Left colon (tissue), 2 donors: ENCODE measurements at places on chromosomes 6 and 20. TPM values are rescaled to one million over a fixed set of nuclear protein-coding genes. Genes with fewer than 3 reads are reported as not detected.

DNA sequence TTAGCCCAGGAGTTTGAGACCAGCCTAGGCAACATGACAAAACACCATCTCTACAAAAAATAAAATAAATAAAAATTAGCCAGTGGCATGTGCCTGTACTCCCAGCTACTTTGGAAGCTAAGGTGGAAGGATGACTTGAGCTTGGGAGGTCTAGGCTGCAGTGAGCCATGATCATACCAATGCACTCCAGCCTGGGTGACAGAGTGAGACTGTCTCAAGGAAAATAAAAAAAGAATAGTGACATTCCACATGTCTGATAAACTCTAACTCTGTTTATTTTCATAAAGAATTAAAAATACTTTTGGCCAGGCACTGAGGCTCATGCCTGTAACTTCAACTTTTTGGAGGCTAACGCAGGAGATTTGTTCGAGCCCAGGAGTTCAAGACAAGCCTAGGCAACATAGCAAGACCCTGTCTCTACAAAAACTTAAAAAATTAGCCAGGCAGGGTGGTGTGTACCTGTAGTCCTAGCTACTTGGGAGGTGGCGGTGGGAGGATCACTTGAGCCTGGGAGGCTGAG lies 115.1 kb downstream of the GJA1 start:
- DNase-seq = no peak

GRCh38 chr6:132788658-132789395 lies 9.6 kb downstream of the SLC18B1 start:
- DNase-seq = no peak

GRCh38 chr6:163974322-163974721 lies 559.8 kb downstream of the QKI start:
- no peak for DNase-seq

- no peak for DNase-seq
Observed at GRCh38 chr6:9482030-9482738, 932.7 kb downstream of the TFAP2A start.

- DNase-seq = no peak
Observed at GRCh38 chr6:126524811-126525326, 185.0 kb downstream of the CENPW start.

GRCh38 chr6:165118736-165119135 lies 190.7 kb downstream of the C6orf118 start:
- no peak for DNase-seq

GRCh38 chr6:27830212-27830599 lies 82.0 kb downstream of the OR2B2 start:
- no peak for DNase-seq

DNA sequence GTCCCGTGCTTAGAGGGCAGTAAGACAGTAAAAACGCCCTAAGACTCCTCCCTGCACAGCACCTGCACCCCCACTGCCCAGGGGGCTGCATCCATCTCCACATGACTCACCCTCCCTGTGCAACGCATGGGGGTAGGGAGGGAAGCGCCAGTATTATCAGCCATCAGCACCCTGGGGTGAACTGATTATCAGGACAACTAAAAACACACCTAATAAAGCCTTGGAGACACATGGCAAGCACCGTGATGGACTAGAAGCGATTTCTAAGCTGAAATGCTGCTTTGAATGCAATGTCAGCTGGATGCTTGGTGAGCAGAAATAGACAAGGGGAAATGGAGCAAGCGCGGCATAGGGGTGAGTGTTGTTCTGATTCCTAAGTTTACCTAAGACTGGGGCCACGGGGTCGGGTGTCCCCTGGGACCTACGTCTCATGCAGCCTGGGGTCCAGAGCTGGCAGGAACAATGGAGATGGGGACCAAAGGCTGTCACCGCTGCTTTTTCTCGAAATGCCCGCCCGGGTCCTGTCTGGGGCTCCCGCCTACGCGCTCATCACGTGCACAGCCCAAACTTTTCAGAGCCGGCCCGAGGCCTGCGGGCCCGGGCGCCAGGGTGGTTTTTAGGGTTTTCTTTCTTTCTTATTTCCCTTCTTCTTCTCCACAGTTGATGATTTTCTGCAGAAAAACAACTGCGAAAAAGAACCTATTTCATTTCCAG lies 702 bp upstream of the TNFAIP3 start:
- no peak for DNase-seq

DNA sequence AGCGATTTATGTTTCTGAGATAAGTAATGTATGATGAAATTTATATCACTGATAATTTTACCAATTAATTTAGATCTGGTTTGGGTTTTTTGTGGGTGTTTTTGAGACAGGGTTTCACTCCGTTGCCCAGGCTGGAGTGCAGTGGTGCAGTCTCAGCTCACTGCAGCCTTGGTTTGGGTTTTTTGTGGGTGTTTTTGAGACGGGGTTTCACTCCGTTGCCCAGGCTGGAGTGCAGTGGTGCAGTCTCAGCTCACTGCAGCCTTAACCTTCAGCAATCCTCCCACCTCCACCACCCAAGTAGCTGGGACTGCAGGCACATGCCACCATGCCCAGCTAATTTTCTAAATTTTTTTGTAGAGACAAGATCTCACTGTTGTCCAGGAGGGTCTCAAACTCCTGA lies 13.0 kb downstream of the MRS2 start:
- DNase-seq = no peak

- no peak for DNase-seq
Observed at GRCh38 chr6:34236131-34236442, 586 bp upstream of the HMGA1 start.

DNA sequence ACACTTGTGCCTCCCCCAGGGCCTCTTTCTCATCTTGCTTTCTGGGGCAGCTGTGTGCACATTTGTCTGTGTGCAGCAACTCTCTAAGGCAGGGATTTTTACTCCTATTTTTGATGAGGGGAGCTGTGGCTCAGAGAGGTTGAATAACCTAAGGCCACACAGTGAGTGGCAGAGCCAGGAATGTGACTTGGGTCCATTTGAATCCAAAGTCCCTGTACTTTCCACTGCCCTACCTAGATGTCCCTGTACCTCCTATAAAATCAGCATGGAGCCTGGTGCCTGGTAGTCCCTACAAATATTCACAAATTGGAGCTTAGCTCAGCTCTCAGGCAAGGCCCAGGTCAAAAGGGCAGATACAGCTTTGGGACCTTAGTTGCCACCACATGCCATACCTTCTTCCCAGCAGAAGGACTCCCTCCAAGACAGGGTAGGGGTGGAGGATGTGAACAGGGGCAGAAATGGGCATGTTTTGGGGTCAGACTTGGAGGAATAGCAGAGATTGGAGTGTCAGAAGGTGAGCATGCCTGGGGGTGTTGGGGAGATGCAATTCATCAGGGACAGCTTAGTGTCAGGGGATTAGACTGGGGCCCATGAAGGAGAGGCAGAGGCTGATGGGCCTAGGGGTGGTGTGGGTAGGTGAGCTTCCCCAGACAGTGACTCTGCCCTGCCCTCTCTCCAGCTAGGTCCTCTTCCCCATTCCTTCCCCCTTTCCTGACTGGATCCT lies 4.1 kb upstream of the VEGFA start:
- peak; percentile 4 for DNase-seq

- DNase-seq = no peak
Observed at GRCh38 chr6:167951781-167952511, 45.5 kb upstream of the KIF25 start.

DNA sequence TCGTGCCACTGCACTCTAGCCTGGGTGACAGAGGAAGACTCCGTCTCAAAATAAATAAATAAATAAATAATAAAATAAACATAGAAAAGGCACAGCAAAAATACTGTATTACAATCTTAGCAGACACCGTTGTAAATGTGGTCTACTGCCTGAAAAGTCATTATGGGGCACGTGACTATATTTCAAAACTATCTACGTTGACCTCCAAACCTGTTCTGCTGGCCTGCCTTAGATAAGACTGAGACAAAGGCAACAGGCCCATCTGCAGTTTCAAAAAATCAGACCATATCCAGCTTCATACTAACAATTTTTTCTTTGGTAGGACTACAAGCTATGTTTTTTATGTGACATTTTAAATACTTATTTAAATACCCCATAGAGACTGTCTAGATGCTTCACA lies 59.1 kb downstream of the AGPAT4 start:
- DNase-seq = no peak

- no peak for DNase-seq
Observed at GRCh38 chr6:11404838-11405237, 132.7 kb upstream of the TMEM170B start.

DNA sequence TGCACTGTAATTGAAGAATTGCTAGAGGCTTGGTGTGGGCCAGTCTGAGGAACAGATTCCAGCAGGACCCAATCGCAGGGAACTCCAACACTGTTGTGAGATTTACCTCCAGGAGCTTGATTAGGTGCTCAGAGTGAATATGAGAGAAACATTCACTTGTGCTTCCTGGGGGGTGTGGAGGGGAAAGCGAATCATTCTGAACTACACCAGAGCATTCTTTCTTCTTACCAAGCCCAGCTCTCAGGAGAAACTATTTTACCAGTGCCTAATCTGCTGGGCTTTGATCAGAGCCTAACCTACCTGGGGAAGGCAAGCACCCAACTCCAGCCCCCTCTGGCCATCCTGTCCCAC lies 7.4 kb upstream of the SIRPB1 start:
- DNase-seq = no peak

- DNase-seq = no peak
Observed at GRCh38 chr20:697826-698225, 22.2 kb upstream of the SCRT2 start.

- DNase-seq = no peak
Observed at GRCh38 chr6:45724511-45724910, 291.1 kb downstream of the CLIC5 start.

DNA sequence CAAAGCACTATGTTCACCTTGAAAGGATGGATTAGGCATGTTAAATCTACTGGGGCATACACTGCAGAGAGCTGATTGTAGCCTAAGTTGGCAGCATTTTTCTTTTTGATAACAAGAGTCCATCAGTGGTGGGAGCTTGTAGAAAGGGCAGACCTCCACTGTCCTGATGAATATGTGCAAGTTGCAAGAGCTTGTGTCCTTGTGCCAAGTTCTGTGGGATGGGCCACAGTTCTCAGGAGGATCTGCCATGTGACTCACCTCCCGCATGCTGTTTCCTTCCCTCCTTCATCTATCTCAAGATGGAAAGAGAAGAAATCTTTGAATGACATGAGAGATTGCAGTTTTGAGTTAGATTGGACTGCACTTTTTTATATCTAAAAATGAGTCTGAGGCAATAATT lies 58.3 kb upstream of the GGTLC1 start:
- DNase-seq = no peak

DNA sequence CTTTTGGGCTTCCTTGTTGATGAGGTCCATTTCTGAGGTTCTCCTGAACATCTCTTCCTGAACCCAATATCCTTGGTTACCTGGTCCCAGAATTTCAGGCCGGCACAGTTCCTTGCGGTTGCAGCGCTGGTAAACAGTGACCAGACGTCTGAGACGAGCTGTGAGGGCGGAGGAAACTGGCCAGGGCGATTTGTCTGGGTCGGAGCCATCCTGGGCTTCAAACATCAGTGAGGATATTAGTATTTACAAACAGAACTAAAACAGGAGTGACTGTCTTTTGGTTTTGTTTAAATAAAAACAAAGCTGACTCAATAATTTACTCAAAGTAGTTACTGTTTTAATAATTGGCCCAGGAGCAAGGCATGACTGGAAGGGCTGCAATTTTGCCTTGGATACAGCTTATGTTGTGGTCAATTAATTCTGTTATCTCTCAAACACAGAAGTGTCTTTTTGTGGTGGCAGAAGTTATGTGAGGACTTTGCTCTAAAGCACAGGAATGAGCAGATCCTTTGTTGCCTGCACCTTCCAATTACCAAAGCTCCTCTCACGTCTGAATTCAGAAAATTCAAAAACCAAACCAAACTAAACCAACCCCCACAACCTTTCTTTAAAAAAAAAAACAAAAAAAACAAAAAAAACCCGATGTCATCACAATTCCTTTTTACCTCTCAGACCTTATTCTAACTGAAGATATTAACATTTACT lies 58.7 kb upstream of the EMILIN3 start:
- no peak for DNase-seq

DNA sequence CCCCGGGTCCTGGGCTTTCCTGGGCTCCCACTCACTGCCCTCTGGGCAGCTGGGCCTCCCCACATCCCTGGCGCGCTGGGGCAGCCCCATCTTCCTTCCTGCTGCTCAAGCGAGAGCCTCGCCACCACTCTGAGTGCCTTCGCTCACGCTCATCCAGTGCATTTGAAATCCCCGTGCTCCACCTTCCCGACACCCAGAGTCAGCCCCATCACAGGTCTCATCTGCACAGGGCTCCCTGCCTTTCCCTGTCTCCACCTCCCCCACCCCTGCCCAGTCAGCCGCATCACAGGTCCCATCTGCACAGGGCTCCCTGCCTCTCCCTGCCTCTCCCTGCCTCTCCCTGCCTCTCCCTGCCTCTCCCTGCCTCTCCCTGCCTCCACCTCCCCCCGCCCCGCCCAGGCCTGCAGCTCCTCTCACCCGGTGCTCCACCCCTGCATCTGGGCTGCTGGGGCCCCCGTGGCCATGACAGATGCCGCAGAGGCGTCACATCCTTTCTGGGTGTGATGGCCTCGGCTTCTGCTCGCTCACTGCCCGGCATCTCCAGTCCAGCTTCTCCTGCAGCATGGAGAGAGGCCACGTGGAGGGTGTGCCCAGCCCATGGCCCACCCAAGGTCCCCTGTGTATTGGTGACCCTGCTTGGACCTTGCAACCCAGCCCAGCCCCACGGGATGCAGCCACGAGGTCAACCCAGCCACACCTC lies 9.0 kb upstream of the BHLHE23 start:
- DNase-seq = no peak

GRCh38 chr20:43124241-43124640 lies 65.5 kb downstream of the PTPRT start:
- no peak for DNase-seq

GRCh38 chr6:129661536-129662405 lies 48.2 kb downstream of the ARHGAP18 start:
- no peak for DNase-seq

- no peak for DNase-seq
Observed at GRCh38 chr6:157560691-157561413, 179.9 kb downstream of the ZDHHC14 start.

DNA sequence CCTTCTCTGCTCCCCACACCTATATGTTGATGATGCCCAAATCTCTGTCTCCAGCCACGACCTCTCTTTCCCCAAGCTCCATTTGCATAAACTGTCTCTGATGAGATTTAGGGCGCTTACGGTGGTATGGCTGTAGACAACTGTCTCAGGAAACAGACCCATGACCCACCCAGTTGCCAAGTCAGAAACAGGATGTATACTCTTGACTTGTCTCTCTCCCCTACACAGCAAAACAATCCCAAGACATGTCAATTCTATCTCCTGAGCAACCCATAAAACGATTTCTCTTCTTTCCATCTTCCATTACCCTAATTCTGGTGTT lies 13.9 kb downstream of the GNL1 start:
- no peak for DNase-seq

- peak; percentile 41 for DNase-seq
Observed at GRCh38 chr6:149897855-149898744, at the start of gene RAET1E. Gene RAET1E (minus strand): TSS chr6:149898113. CDS start chr6:149890901, 7,212 bp downstream.

GRCh38 chr20:60010689-60011458 lies 52.7 kb downstream of the CDH26 start:
- no peak for DNase-seq

SMLR1 gene
- not detected for total RNA-seq

CAP2 gene
- total RNA-seq = 3.4 TPM

MCM3 gene
- 33.2 TPM for total RNA-seq

HSPA1L gene
- 1.1 TPM for total RNA-seq

SLC12A5 gene
- 1.6 TPM for total RNA-seq

HEY2 gene
- total RNA-seq = 1.3 TPM

PREX1 gene
- total RNA-seq = 11.8 TPM

MEA1 gene
- 43.6 TPM for total RNA-seq

EGFL8 gene
- 19.9 TPM for total RNA-seq

TREM2 gene
- total RNA-seq = 0.27 TPM

TINAG gene
- 41.6 TPM for total RNA-seq

C6orf141 gene
- 7.6 TPM for total RNA-seq

PRDM1 gene
- total RNA-seq = 25.9 TPM

METTL24 gene
- 0.31 TPM for total RNA-seq

MRPL18 gene
- total RNA-seq = 72.5 TPM
